ENCODE measurements at places on chromosomes 12 and 14.

GRCh38 chr12:76300297-76300665 lies 47.9 kb downstream of the BBS10 start:
- DNase-seq = no peak

DNA sequence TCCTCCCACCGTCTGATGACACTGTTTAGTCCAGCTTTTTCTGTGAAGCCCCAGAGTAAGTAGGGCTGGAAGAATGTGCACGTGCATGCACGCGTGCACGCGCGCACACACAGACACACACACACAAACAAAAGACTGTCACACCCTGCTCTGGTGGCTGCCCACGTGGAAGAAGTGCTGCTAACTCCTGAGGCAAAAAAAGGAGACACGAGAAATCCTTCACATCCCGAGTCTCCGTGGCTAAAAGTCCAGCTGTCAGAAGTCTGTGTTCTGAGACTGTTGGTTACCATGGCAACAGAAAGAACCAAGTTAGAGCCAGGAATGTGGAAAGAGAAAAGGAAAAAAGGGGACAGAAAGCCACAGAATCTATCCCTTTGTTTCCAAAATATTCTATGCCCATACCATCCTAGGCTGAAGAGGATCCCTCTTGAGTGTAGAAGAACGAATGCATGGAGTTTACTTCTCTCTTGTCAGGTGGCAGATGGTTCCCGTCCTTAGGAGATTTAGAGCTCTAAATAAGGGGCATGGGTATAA lies 1.6 kb upstream of the C12orf71 start:
- peak; percentile 72 for DNase-seq

- peak; percentile 47 for DNase-seq
Observed at GRCh38 chr14:86462193-86462753, 932.3 kb downstream of the FLRT2 start.

DNA sequence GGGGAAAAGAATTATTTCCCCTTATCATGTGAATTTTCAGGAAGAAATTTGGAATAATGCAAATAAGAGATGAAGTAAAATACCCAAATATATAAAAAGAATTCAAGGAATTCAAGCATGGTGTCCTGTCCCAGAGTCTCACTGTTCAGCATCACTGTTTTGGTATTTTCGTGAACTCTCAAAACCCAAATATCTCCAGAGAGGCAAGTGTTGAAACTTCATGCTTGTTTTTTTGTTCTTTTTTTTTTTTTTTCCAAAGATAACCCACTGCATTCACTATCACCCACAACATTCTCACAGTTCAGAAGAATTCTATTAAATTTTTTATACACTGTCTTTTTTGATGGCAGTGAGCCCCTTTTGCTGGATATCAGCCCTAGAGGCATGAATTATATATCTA lies 354.9 kb downstream of the DIO2 start:
- DNase-seq = peak; percentile 82

DNA sequence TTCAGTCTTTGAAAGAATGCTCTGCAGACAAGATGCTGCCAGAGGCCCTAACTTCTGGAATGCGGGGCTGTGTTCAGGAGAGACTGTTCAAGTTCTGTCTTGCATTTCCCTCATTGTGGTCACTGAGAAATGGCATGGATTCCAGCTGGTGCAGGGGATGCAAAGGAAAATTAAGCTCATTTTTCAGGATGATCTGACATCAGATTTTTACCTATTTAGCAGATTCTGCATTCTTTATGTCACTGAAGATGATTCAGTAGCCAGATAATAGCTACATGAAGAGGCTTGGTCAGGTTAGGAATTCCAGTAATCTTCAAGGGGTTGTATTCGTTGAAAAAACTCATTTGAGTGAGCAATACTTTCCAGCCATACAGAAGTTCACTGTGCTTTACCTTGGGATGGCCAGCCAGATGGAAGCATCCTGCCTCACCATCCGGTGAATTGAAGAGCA lies 16.1 kb upstream of the MFAP5 start:
- DNase-seq = peak; percentile 69

- no peak for DNase-seq
Observed at GRCh38 chr12:46160981-46161690, 107.7 kb downstream of the SLC38A1 start.

DNA sequence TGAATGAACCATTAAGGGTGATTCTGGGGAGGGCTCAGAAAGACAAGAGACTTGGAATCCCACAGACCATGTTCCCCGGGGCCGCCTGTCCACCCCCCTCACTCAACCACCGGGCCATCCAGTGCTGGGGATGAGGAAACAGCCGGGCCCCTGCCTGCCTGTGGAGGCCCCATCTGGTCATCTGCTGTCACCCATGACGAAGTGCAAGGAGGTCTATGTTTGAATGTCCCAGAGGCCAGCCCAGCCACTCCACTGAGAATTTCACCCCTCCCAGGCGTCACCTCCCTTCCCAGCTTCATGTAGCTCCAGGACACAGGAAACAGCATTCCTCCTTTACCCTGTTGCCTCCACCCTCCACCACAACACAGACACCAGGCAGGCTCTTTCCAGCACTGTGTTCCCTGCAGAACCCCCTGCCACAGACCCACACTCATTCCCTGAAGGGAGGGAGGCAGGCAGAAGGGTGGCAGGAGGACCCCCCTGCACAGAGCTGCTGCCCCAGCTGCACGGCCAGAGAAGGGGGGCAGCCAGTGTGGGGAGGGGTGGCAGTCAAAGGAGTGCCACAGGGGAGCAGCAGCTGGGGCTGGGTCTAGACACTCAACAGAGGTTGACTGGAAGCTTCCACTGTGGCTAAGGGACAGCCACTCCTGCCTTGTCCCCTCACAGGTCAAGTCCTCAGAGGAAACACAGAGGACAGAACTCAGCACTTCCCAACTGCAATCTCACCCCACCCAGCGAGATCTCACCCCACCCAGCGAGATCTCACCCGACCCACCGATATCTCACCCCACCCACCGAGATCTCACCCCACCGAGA lies 50.3 kb upstream of the PPP2R5C start:
- no peak for DNase-seq

- no peak for DNase-seq
Observed at GRCh38 chr12:553216-554000, 93.7 kb downstream of the B4GALNT3 start.

GRCh38 chr12:58364389-58365086 lies 423.2 kb downstream of the ATP23 start:
- peak; percentile 100 for DNase-seq

GRCh38 chr12:22935090-22935489 lies 310.1 kb downstream of the ETNK1 start:
- peak; percentile 23 for DNase-seq

GRCh38 chr14:57291692-57292647 lies 23.2 kb downstream of the AP5M1 start:
- DNase-seq = no peak

GRCh38 chr12:111121840-111122239 lies 201.5 kb upstream of the MYL2 start:
- no peak for DNase-seq

- DNase-seq = peak; percentile 33
Observed at GRCh38 chr12:51217133-51217967, 512 bp downstream of the POU6F1 start.

- no peak for DNase-seq
Observed at GRCh38 chr14:44912041-44912869, 49.5 kb downstream of the KLHL28 start.
